Ureter (tissue), 1 donor: ENCODE measurements at places on chromosomes 5 and 9. TPM values are rescaled to one million over a fixed set of nuclear protein-coding genes. Genes with fewer than 3 reads are reported as not detected.

The CCL27 gene
- 0.68 TPM for total RNA-seq

GRCh38 chr5:76620166-76620565 lies 3.0 kb downstream of the F2RL2 start:
- DNase-seq: no peak

- no peak for DNase-seq
Observed at GRCh38 chr5:133286483-133286882, 234.7 kb downstream of the HSPA4 start.

- DNase-seq: no peak
Observed at GRCh38 chr9:35140093-35140492, 21.7 kb upstream of the UNC13B start.

DNA sequence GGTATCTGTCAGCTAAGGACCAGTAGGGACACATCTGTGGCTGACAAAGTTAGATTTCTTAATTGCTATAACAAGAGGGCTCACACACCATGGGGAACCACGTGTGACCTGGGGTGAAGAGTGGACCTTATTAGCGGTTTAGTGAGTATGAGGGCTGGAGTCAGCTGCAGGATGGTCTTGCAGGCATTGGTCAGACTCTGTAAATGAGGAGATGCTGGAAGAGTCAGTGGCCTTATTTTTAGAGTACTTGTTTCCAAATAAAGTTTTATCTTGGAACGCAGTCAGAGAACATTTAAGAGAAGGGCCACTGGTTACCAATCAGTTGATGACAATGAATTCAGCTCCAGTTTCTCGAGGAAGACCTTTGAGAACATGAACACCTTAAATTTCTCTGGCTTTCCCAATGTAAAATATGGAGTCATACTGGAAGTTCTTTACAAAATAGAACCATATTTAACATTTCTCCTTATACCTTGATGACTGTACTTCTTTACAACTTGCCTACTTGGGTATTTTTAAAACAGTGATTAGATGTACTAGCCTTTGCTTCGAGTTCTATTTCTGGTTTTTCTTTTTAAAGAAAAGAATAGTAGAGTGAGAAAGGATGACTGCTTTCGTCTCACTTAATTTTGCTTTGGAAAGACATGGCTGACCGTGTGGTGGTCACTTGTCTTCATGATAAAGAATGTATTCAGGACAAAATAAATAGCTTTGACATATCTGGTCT lies 185.9 kb upstream of the S1PR3 start:
- no peak for DNase-seq

- no peak for DNase-seq
Observed at GRCh38 chr9:127972236-127972871, 8.4 kb downstream of the EEIG1 start.

GRCh38 chr9:20725675-20726074 lies 41.6 kb downstream of the FOCAD start:
- no peak for DNase-seq

- no peak for DNase-seq
Observed at GRCh38 chr5:110333384-110333783, 393.1 kb downstream of the TMEM232 start.

DNA sequence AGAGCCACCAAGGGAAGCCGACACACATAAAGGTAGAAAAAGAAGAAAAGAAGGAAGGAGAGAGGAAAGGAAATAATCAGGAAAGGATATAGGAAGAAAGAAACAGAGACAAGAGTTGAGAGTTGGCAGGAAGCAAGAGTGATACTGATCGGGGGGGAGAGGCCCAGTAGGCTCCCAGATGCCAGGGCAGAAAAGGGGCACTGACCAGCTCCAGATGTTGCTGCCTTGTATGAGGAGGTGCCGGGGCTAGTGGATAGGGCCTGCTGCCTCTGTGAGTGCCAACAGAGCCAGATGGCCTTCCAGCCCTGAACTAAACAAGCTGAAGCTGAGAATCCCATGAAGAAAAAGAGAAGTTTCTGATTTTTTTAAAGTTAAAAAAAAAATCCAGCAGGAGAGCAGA lies 82.0 kb upstream of the TRIM32 start:
- DNase-seq: no peak

DNA sequence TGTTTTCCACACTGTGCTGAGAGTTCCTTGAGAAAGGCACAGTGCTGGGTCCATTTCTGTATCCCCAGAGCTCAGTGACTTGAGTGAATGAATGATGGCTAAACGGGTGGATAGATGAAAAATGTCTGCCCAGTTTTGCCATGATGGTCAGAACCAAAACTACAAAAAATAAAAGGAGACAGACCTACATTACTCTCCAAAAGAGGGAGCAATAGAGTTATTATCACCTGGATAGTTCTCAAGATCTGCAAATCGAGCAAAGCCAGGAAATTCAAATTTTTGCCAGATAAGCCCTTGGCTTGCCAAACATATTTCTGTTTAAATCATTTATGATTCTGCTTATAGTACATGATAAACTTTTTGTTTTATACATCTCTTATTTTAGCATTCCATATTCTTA lies 214.2 kb upstream of the ZNF462 start:
- no peak for DNase-seq

The PRDM12 gene
- 0.21 TPM for total RNA-seq

The GPSM1 gene
- 16.6 TPM for total RNA-seq

GRCh38 chr5:169534311-169534880 lies 49.2 kb upstream of the SPDL1 start:
- no peak for DNase-seq

The GFI1B gene
- not detected for total RNA-seq

The PRSS3 gene
- total RNA-seq: 6.5 TPM

GRCh38 chr5:167920589-167920988 lies 370.9 kb upstream of the WWC1 start:
- no peak for DNase-seq
